ENCODE measurements at places on chromosomes 13 and 19.
A peak's percentile ranks its signal among the peaks of the same experiment; 100 is the strongest.

DNA sequence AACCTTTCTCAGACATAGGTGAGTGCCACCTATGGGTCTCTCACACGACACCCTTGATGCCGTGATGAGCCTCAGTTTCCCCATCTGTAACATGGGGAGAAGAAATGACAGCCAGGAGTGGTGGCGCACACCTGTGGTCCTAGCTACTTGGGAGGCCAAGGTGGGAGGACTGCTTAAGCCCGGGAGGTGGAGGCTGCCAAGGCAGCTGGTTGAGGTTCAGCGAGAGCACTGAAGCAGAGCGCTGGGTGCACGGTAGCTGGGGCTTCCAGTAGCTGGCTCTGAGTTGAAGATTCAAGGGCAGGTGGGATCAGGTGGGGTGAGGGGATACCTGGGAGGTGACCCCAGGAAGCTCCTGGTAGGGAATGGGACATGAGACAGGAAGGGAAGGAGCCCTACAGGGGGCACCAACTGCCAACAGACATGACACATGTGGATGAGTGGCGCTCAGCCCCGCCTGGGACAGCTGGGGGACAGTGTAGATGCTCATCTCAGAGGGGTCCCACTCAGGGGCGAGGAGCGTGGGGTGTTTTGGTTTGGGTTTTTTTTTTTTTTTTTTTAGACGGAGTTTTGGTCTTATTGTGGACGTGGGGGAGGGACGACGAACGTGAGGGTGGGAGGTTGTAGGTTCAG is 6.5 kb upstream of the SSBP4 start:
- no peak for DNase-seq

DNA sequence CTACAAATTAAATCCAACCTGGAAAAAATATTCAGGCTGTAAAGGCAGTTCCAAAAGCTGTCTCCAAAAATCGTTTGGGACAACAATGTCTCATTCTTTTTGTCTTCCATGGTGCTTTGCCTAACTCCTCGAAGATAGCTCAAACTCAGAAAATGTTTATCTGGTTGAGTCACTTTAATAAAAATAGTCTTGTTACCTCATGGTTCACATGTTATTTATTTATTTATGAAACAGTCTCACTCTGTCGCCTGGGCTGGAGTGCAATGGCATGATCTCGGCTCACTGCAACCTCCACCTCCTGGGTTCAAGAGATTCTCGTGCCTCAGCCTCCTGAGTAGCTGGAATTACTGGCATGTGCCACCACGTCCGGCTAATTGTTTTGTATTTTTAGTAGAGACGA is 4.9 kb upstream of the BRD4 start:
- peak; percentile 72 for DNase-seq

DNA sequence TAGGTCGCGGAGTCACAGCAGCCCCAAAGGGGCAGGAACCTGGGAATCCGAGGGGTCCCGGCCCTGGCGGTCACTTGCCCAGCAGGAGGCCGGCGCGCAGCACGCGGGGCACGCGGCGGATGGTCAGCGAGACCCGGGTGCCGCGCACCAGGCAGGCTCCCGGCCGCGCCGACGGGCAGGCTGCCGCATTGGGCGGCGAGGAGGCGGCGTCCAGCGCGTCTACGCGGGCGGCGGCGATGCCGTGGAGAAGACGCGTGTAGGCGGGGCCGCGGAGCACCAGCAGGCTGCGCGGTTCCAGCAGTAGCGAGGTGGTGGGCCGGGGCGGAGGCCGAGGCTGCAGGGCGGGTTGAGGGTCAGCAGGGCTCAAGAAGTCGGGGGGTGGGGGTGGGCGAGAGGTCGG is 607 bp upstream of the SYNE4 start:
- peak; percentile 66 for DNase-seq

- no peak for DNase-seq
Measured at GRCh38 chr19:51811344-51811743, 16.4 kb downstream of the FPR3 start.

DNA sequence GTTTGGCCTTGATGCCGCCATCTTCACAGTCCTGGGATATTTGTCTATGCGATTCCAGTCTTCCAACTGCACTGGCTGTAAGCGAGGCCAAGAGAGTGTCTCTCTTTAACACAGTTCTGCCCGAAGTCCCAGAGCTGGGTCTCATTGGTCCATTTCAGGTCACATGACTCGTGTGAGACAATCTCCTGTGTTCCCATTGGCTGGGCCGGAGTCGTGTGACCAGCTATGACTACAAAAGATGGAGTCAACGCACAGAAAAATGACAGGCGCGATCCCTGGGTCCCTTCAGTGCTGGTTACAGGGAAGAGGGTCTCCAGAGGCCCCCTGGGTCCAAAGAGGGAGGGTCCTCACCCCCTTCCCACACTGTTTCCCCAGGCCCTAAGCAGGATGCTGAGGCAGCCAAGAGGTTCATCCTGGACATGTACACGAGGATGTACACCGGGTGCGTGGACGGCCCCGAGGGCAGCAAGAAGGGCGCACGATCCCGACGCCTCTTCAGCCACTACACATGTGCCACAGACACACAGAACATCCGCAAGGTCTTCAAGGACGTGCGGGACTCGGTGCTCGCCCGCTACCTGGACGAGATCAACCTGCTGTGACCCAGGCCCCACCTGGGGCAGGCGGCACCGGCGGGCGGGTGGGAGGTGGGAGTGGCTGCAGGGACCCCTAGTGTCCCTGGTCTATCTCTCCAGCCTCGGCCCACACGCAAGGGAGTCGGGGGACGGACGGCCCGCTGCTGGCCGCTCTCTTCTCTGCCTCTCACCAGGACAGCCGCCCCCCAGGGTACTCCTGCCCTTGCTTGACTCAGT is 15.9 kb upstream of the S1PR4 start:
- no peak for DNase-seq

- DNase-seq, result peak; percentile 17
Measured at GRCh38 chr19:36207605-36208252, 6.7 kb downstream of the ZNF565 start.

DNA sequence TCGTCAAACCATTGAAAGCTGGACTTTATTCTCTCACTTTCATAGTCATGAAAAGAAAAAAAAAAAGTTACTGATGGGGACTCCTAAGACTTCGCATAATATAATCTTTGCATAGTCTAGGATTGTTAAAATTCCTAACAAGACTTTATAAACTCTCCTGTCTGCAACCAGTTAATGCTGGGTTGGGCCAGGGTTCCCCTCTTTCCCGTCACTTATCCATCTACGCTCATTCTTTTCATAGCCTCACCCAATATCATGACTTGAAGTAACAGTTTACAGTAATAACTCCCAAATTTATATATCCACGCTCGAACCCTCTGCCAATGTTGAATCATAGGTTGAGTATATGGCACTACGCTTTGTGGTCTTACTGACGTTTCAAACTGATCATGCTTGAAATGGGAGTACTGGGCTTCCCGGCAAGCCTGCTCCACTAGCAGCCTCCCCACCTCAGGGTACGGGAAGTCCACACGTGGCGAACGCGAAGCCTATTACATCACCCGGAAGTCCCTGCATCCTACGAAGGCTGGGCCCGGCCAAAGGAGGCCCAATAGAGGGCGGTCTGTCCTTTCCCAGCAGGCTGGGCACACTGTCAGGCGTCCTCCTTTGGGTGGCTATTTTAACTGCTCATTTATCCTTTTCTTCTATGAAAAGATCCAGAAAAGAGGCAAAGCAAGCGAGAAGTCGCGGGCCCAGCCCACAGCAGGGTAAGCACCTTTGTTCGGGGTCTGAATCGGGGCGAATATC is 694 bp upstream of the ZNF460 start:
- DNase-seq, result peak; percentile 94

DNA sequence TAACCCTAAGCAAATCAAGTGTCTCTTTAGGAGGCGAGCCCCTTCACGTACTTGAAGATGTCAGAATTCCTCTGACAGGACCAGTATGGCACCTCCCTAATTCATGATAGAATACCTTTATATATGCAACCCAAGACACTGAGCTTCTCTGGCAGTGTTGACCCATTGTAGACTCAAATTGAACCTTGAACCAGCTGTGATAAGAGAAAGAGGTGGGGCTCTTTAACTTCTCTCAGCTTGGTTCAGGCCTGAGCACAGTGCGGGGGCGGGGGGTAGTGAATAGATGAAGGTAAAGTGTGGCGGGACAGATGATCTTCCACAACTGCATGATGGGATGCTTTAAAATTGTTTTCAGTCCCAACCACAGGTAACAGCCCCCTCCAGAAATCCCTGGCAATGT is 12.1 kb downstream of the MBNL2 start:
- DNase-seq, result no peak

Data from foreskin fibroblast (primary cell).